CD4-positive, alpha-beta T cell treated with Interleukin-21 for 1 hour (primary cell): ENCODE measurements at places on chromosomes 6 and 20.
A peak's percentile ranks its signal among the peaks of the same experiment; 100 is the strongest.

DNA sequence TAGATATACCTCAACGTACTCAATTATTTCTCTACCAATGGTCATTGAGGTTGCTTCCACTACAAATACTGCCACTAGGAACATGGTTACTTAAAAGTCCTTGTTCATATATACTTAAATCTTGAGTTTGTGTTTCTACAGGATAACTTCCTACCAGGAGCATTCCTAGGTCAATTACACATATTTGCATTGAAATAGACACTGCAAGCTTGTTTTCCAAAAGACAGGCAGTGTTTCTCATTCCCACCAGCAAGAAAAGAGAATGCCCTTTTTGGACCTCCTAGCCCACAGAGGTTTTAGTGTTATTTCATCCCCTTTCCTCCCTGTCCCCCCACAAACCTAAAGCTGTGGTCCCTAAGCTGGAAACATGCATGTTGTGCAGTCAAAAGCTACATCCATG, 177.3 kb downstream of the ID4 start:
- no peak for DNase-seq

- DNase-seq, result no peak
Observed at GRCh38 chr6:69106511-69106910, 471.4 kb downstream of the ADGRB3 start.

- no peak for DNase-seq
Observed at GRCh38 chr20:25287631-25288290, 39.9 kb downstream of the PYGB start.

- DNase-seq, result no peak
Observed at GRCh38 chr20:10639077-10639736, 34.6 kb downstream of the JAG1 start.

GRCh38 chr6:132937466-132937906, 123.1 kb downstream of the RPS12 start:
- DNase-seq, result no peak

GRCh38 chr6:130843575-130844320, 16.5 kb downstream of the SMLR1 start:
- DNase-seq, result peak; percentile 69

DNA sequence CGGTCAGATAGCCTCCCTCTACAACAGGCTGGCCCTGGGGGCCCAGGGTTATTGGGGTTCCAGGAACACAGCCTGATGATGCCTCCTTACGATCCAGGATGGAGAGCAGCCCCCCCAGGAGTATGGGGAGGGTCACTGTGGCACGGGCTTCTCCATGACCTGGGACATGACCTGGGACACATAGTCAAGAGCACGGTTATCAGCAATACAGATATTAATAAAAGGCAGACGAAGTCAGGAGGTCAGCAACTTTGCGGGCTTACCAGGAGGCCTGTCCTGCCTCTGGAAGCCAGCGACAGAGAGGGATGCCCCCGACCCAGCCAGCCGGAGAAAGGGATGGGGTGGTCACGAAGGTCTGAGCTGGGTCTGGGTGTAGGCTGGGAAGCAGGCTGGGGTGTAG, 795 bp downstream of the MMP24OS start:
- DNase-seq, result no peak

- no peak for DNase-seq
Observed at GRCh38 chr6:14858808-14859207, 387.1 kb upstream of the JARID2 start.

DNA sequence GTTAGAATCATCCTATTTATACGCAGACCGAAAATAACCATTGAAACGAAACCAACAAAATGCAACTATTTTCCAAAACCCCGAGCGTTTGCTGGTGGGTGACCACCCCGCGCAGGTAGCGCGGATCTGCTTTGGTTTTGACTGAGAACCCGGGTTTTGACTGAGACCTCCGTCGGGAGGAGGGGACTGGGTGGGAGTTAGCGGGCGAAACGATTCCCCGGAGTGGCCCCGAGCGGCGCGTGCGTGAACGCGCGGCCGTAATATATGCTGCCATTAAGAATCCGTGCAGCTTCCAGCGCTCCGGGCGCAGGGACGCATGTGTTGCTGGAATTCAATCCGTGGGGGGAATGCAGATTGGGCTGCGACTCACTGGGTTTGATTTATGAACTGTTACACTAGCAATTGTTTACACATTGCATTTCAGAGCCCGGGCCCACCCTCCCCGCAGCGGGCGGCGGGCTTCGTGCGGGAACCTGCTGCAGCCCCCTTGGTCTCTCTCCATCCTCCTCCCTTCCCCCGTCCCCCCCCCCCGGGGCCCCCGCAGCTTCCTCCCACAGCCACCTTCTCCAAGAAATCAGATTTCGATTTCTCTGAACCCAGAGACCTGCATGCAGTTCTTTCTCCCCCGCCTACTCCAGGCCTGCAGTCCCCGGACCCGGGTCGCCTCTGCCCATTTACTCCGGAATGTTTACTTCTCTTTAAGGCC, 9.9 kb downstream of the NRN1 start:
- no peak for DNase-seq

- no peak for DNase-seq
Observed at GRCh38 chr6:24537082-24537699, 42.4 kb downstream of the ALDH5A1 start.

- no peak for DNase-seq
Observed at GRCh38 chr20:44071526-44072111, 115.4 kb downstream of the JPH2 start.

DNA sequence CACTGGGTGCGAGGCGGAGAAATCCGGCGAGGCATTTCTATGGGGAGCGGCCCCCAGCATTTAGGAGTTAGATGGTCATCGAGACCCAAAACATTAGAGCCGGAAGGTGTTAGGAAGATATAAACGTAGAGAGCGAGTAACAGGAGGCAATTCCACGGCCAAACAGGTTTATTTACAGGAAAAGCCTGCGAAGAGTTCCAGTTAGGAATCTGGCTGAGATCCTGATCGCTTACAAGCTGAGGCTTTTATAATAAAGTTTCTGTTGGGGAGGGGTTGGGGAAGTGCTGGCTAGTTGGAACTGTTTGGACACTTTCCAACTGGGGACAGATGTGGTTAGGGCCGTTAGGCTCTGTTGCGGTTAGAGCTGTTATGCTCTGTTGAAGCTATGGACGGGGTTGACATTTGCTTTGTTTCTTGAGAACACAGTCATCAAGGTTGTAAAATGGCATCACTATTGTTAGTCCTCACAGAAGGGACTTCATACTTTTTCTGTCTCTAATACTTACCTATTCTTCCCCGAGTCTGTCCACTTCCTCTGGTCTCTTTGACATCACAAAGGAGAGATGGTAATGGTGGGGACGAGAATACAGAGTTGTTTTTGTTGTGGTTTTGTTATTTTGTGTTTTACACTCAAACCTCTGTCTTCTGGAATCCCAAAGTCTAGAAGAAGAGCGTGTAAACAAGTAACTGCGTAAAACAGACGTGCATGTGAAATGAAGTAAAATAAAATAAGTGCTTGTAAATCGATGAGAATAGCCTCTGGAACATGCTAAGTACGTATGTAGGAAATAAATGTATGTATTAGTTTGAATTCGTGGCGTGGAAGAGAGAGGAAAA, 554 bp upstream of the ZSCAN31 start:
- DNase-seq, result peak; percentile 52

GRCh38 chr6:145212813-145213212, 522.5 kb downstream of the EPM2A start:
- DNase-seq, result no peak

GRCh38 chr20:38485041-38485440, 12.4 kb downstream of the RALGAPB start:
- no peak for DNase-seq

- no peak for DNase-seq
Observed at GRCh38 chr6:140029551-140029950, 655.1 kb upstream of the CITED2 start.

DNA sequence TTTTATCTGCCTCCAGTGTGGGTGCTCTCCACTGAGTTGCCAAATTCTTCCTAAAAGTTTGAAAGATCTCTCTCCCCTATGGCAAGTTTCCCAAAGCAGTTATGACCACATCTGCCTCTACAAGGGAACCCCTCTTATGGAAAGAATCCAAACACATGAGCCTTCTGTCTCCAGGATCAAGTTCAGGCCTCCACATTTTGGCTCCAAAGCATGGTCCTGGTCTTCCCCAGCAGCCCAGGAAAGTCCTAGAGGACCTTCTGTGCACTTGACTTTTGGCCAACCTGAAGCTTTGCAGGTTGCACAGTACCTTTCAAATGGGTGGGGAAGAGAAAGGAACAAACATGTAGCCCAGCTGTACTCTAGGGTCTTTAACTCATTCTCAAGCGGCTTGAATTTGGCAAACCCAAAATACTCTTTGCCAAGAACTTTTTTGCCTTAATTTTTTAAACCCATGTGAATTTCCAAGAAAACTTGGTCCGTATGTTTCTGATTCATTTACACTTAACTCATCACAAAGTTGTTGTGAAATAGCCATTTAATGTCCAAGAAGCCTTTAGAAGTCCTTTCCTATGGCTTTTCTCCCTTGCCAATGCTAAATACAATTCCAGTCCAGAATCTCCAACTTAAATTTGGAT, 240.1 kb upstream of the TBX18 start:
- no peak for DNase-seq

DNA sequence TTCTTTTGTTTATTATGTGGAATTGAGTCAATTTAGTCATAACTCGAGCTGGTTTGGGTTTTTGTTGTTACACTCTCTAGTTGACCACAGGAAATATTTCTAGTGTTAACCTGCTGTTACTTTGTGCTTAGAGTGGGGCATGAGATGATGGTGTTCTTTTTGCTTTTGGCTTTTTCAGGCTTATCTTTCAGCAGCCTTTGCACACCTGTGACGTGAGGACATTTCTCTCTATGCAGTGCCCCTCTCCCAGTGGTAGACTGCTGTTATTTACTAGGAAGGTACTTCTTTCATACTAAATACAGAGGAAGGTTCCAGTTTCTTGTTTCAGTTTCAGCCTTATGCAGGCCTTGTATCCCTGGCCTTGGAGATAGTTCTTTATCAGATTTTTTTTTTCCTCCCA, 766.8 kb upstream of the MAN1A1 start:
- no peak for DNase-seq

GRCh38 chr6:337805-338368, 45.6 kb downstream of the DUSP22 start:
- DNase-seq, result no peak

- DNase-seq, result no peak
Observed at GRCh38 chr6:47306887-47307286, 2.8 kb downstream of the TNFRSF21 start.

DNA sequence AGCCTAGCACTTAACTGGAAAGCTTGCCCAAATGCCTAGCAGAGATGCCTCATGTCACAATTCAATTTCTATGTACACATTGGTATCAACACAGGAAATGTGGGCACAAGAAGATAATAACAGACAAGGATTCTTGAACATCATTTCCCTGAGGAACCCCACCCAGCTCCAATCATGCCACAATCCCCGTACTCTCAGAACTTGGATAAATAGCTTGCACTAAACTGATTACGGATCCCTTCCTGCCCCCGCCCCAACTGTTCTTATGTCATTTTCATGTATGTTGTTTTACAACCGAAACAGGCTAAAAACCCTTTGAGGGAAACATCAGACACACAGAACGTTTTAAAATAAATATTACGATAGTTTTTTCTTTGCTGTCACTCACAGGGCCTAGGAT, 87.1 kb downstream of the BACH2 start:
- DNase-seq, result no peak

DNA sequence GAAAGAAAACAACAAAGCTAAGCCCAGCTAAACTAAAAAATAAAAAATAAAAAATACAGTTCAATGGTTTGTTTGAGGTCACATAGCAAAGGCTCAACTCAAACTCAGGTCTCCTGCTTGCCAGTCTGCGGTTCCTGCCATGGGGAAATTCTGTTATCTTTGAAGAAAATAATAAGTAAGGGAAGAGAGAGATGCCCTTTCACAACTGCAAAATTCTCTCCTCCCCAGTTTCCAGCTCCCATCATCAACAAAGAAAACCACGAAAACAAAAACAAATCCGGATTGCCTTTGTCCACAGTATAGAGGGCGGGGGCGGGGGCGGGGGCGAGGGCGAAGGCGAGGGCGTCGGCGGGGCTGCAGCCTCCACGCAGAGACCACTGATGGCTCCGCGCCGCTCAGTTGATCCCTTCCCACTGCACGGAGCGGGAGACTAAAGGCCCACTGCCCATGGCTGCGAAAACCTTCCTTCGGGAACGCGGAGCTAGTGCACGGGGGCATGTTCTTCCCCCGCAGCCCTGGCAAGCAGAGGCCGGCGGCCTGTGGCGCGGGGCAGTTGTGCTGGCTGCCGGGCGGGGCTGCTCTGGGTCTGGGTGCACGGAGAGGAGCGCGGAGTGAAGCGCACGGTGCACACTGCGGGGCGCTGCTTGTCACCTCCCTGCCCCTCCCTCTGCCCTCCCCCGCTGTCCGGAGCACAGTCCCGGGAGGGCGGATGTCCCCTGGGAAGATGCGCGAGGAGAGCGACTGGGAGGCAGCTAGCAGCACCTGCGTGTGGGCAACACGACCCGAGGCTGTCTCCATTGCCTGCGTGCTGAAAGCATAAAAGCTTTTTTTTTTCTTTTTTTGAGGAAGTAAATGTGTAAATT, 54.1 kb upstream of the TPD52L1 start:
- peak; percentile 21 for DNase-seq

DNA sequence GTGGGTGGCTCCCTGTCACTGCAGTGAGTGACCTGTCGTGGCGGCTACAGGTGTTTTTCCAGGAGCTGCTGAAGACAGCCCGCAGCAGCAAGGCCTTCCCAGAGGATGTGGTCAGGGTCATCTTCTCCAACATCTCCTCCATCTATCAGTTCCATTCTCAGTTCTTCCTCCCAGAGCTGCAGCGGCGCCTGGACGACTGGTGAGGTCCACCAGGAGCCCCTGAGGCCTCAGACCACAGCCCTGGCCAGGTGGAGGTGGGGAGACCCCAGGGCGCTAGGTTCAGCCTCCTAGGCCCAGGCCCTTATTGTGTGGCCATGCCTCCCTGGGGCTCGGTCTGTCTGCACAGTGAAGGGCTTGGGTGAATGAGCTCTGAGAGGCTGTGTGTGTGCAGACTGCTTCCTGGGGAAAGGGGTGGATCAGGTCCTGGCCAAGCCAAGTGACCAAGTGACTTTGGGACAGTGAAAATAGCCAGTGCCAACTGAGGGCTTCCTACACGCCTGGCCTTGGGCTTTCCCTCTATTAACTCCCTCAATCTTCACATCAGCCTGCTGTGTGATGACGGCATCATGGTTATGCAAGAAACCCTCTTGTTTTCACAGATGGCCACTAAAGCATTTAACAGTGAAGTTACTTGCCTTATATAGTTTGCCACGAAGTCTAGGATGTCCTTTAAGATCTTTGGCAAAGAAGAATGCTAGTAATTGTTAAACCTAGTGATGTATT, 6.4 kb downstream of the FGD2 start:
- DNase-seq, result no peak

GRCh38 chr20:1944345-1945091, 49.3 kb downstream of the SIRPA start:
- no peak for DNase-seq

DNA sequence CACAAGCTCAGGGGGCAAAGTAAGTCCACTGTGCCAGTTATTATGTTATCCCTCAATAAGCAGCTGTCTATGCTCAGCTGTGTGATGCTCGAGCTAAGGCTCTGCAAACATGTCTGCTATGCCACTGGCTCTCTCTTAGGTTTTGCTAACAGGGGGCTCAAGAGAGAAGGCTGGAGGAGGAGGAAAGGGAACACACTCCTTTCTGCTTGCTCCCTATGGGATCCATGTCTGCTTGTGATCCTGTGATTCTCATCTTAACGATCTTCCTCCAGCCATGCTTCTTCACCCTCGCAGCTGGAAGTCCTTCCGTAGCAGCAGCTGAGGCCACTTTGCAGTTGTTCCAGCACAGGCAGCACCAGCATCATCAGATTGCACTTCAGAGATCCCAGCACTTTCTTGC, 37.0 kb upstream of the IGF2R start:
- no peak for DNase-seq
